ENCODE measurements at places on chromosomes 5 and 9.

- no peak for DNase-seq
These were observed 28.4 kb upstream of the TIFAB start for GRCh38 chr5:135480511-135480910.

DNA sequence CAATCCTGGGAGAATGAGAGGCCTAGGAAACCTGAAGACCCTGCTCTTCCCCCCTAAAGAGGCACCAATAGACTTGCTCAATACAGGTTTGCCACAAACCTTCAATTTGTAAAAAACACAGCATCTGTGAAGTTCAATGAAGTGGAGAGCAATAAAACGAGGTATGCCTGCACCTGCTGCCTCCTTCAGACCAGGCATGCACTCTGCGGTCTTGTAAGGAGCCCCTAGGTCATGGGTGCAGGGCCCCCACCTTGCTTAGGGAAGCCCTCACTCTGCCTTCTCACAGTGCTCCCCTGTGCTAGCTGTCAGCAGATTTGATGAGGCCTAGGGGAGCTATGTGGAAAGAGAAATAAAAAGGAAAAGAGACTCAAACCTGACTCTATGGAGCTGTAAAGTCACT is 72.1 kb upstream of the GALNT10 start:
- DNase-seq = no peak

DNA sequence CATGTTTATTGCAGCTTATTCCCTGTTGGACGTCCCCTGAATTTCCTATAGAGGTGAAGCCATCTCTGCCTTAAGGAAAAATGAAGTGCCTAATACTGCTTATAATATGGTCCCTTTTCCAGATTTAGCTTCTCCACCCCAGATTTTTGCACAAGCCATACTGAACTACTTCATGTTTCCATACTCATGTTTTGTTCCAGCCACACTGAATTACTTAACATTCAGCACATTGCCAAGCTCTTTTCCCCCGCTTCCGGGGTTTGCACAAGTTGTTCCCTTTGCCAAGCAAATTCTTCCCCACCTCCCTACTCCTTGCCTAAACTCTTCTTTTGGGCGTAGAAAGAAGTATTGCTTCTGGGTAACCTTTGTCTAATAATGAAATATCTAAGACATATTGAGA is 1.7 kb upstream of the CNTRL start:
- no peak for DNase-seq

GRCh38 chr5:177270653-177271052 is 32.9 kb downstream of the RAB24 start:
- DNase-seq = no peak

DNA sequence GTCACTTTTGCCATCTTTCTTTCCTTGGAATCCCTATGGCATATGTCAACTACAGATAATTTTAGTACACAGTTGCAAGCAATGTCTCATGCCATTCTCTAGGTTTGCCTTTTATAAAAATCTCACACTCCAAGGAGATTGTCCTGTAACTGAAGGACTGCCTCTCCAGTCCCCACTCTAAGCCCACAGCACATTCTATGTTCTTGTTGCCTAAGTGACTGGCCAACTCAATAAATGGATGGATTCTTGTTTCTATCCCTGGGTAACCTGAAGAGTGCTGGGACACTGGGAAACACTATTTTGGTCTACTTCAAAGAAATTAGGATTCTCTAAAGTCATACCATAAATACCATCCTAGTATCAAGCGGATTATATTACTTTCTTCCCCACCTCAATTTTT is 145.0 kb downstream of the PLCXD3 start:
- DNase-seq = no peak

GRCh38 chr5:124642151-124642550 is 104.3 kb downstream of the ZNF608 start:
- no peak for DNase-seq

DNA sequence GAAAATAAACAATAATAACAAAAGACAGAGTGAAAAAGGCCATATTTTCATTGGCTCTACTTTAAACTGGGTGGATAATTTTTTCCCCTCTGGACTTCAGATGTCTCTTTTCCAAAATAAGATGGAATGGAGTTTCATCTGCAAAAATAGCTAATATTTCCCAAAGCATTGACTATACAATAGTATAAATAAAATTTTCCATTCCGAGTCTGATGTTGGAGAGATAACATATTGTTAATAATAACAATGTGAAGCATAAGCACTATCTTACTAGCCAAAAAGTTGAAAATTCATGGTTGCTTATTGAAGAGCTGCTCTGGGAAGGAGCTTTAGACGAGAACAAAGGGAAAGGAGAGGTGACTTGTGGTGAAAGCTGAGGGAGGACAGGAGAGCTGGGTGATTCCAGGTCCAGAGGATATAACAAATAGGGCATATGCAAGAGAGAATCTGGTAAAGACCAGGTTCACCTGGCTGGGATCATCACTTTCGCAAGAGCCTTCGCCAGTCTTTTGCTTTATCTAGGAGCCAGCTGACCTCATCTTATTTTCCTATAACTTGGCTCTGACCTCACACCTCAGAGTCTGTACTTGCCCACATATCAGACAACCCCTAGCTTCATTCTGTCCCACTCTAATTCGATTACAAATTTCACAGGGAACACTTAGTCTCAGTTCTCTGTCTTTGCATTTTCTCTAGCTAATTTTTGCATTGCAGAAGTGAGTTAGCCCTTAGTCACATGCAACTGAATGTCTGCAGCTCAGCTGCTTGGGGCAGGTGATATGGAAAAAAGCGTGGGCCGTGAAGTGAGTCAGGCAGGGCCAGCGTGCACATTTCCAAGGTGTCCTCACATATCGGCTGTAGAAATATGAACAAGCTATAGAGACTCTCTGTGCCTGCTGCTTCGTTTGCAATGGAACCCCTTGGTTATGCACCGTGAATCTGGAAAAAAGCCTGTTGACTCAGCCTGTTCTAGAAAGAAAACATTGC is 7.6 kb upstream of the ZNF474 start:
- DNase-seq = no peak

- no peak for DNase-seq
These were observed 48.6 kb upstream of the ZSWIM6 start for GRCh38 chr5:61283471-61283870.

DNA sequence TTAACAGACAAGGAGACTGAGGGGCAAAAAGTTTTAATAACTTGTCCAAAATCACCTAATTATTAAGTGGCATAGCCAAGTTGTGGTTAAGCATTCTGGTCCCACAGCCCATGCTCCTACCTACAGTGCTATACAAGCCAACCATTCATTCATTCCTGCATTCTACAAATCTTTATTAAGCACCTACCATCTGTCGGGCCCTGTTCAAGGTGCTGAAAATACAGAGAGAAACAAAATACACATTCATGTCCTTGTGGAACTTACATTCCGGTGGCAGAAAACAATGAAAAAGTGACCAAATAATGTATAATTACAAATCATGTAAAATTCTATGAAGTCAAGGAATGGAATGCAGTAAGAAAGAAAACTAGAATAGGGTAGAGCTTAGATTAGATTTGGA is 27.8 kb upstream of the CDH6 start:
- no peak for DNase-seq

GRCh38 chr5:75461679-75462078 is 49.8 kb downstream of the CERT1 start:
- no peak for DNase-seq

DNA sequence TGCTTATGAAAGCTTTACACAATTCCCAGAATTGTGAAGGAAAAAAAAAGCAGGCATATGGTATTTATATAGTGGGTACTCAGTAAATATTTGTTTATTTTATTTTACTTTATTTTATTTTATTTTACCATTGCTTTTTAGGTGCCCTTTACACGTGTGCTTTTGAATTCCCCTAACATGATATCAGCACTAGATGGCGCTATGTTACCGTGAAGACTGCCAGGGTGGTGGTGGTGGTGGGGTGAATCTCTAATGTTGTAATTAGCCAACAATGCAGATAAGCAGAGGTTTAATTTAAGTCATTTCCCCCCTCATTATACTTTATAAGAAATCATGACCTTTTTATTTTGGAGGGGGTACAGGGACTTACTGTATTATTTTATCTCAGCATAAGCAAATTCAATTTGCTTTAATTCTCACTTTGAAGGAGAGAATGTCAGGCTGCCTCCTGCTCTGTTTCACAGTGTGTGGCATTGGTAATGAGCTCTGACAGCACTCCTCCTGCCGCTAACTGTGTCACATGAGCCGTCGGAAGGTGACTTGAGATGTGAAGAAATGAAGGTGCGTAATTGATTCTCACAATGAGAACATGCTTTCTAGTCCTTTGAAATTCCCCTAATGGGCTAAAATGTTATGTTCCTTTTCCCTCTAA is 165.6 kb downstream of the YTHDC2 start:
- DNase-seq = no peak

- DNase-seq = no peak
These were observed 424.7 kb downstream of the RAB3C start for GRCh38 chr5:59007460-59008063.

DNA sequence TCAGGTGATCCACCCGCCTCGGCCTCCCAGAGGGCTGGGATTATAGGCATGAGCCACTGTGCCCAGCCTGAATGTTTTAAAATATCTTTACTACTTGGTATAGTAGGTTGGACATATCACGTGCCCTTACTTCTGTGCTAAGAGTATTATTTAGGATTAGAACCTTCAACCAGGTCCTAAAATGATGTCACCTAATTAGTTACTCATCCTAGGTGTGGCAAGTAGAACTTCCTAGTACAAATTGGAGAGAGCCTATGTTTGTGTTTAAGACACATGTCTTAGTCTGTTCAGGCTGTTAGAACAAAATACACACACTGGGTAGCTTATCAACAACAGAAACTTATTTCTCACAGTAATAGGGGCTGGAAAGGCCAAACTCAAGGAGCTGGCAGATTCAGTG is 51.5 kb downstream of the ZFAND5 start:
- DNase-seq = no peak

DNA sequence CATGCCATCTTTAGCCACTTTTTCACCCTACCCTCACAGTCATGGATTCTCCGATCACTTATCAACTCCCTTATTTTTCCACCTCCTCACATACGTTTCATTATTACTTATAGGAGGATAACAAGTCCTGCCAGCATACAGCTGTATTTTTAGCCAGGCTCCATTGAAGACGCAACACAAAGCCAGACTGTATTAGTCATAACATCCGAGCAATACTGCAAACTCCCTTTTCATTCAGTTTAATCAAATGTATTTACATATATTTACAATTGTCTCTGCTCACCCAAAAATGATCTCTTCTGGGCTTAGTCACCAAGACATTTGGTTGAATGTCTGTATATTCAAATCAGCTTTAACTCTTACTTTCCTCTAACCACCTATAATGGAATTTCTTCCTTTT is 126.4 kb upstream of the PRLR start:
- no peak for DNase-seq

GRCh38 chr5:33793276-33793675 is 98.5 kb downstream of the ADAMTS12 start:
- DNase-seq = no peak

- DNase-seq = no peak
These were observed 1.9 kb upstream of the PJA2 start for GRCh38 chr5:109411627-109412026.

- DNase-seq = no peak
These were observed 11.0 kb downstream of the RNF145 start for GRCh38 chr5:159198063-159199036.

DNA sequence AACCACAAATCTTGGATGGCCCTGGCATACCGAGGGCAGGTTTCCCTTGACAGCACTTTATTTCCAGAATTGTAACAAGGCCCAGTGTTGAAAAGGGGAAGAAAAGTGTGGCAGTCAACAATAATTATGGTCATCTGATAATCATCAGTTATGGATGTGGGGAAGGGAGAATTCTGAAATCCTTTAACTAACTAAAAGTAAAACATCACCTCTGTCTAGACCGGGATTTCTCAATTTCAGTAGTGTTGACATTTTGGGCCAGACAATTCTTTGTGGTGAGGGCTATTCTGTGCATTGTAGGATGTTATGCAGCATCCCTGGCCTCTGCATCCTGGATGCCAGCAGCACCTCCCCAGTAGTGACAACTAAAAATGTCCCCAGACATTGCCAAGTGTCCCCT is 140.4 kb downstream of the PSAT1 start:
- no peak for DNase-seq

DNA sequence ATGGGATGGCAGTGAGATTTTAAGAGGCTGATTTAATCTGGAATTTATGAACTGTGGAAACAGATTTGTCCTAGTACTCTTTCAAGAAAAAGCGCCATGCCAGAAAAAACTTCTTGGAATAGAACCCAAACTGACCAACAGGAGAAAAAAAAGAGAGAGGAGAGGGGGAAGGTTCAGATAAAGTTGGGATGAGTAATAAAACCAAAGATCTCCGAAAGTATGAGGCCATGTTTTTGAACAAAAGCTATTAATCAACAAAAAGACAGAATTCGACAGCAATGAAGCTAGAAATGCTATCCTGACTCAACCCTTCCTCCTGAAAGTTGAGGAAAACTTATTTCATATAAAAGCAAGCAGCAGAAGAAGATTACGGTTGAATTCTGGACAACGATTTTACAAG is 135.5 kb downstream of the CEMIP2 start:
- DNase-seq = no peak

DNA sequence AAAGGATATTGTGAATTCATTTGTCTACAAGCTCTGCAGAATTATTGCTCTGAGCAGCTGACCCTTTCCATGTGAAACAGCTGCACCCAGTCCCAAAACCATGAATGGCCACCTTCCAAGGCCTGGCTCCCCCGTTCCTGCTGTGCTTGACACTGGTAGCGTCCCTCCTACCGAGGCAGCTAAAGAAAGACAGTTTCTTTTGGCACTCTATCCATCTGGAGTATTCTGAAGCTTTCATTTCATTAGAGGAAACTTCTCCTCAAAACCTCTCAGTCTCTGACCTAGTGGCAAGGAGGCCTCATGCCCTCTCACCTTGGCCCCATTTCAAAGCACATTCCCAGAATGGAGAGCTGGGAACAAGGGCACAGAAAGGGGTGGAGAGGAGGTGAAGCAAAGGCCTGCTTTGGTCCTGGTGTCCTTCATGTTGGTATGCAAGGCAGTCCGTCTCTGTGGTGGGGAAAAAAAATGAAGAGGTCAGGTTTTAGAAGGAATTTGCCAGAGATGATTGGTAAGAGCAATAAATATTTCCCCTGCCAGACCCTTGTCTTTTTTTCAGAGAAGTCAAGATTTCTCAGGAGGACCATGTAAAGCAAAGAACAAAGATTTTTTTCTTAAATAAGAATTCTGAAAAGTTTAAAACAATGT is 232.0 kb downstream of the RFK start:
- DNase-seq = no peak

- no peak for DNase-seq
These were observed 703 bp downstream of the ISCA1 start for GRCh38 chr9:86281593-86282076.

DNA sequence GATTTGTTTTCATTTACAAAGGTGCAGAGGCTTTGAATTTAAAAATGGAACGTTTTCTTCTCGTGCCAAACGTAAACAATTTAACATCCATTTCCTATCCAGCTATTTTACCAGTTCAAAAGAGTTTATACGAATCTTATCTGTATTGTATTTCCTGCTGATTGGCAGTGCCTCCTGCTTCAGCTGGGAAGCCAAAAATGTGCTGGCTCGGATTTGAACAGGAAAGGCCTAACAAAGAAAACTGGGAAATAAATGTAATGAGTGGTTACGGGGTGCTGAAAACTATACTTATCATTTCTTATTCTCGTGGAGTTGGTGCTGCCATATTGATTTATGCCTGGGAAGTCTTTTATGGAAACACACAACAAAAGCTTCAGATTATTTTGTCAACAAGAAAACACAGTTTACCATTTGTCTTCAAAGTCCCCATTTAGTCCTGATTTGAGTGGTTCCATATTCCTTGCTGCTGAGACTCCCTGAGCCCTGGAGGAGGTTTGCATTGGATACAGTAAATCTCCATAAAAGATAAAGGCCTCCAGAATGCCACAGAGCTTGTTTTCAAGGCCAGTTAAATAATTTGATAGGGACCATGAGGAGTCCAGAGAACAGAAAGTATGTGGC is 507.4 kb downstream of the RASEF start:
- DNase-seq = no peak

All from osteocyte (in vitro differentiated cells).